ENCODE measurements at places on chromosomes 5 and 9.

- DNase-seq = no peak
Measured at GRCh38 chr5:173562451-173562850, 54.0 kb downstream of the BOD1 start.

- no peak for DNase-seq
Measured at GRCh38 chr9:29160763-29161353, 1587.6 kb upstream of the C9orf72 start.

DNA sequence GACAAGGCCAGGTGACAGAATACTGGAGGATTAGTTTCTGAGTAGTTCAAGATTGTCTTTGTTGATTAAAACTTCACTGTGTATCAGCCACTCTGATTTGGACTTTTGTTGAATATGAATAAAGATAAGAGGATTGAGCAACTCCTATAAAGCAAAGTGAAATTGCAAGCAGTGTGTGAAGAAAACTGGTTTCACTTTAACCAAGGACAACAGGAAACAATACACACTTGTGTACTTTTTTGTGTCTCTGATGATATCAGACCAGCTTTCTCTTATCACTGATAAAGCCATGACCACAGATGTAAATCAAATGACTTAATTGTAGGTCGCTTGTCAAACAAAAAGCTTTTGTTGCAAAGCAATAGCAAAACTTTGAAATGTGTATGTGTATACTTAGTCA lies 268.6 kb downstream of the FER start:
- no peak for DNase-seq

DNA sequence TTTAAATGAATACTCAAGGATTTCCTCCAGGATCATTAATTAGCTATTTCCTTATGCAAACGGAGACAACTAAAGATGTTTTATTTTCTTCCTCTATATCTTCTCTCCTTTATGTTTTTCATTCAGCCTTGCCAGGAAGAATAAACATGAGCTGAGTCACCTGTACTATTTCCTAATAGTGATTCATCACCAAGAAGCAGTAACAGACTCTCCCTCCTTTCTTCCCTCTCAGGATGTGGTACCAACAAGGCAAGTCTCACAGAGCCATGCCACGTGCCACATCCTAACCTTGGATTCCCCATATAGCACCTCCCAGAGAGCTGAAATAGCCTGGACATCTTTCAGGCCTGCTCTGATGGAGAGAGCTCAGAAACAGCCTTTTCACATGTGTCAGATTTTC lies 758.6 kb upstream of the DMAC1 start:
- peak; percentile 3 for DNase-seq

DNA sequence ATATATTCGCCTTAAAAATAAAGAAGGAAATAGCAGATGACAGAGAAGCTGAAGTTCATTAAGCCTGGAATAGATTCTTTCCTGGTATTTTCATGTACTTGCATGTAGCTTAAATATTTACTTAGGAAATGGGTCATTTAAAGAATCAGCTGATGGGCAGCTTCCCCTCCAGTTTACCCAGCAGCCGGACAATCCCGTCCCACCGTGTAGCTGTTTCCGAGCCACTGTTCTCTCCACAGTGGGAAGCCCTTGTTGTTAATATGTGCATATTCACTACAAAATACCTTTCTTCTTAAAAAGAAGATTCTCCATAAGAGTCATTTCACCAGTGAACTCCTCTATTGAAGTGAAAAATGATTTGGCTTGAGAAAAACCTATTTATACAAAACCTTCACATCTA lies 187.0 kb downstream of the FANCC start:
- DNase-seq = no peak
